ENCODE measurements at places on chromosomes 2 and 18.

DNA sequence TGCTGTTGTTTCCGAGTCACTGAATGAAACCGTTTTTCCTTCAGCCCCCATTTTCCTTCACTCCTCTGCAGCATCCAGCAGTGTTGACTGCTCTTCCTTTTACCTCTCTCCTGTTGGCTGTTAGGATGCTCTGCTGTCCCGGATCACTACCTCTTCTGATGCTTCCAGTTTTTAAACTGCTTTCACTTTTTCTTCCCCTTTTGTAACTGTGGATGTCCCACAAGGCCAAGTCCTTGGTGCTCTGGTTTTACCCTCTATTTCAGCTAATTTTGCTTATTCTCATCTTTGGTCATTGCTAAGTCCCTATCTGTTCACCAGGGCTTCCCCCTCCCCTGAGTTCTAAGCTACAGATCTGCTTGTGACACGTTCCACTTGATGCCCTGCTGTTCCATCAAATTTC lies 39.4 kb upstream of the MAP4K3 start:
- DNase-seq: no peak

- DNase-seq: no peak
Measured at GRCh38 chr18:50097702-50098101, 97.2 kb downstream of the MYO5B start.

- peak; percentile 10 for DNase-seq
Measured at GRCh38 chr2:154623819-154624218, 74.7 kb upstream of the KCNJ3 start.

DNA sequence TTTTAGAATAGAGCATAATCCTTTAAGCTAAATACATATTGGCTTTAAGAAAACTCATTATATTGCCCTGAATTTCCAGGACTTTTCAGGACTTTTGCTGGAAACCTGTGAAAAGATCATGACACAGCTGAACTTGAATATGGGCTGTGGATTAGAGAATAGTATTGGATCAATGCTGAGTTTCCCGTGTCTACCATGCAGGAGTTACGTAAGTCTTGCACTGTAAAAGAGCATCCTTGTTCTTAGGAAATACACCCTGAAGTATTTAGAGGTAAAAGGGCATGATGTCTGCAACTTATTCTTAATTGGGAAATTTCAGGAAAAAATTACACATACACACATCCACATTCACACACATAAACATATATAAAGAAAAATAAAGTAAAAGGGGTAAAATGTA lies 82.1 kb downstream of the ZFP36L2 start:
- no peak for DNase-seq

DNA sequence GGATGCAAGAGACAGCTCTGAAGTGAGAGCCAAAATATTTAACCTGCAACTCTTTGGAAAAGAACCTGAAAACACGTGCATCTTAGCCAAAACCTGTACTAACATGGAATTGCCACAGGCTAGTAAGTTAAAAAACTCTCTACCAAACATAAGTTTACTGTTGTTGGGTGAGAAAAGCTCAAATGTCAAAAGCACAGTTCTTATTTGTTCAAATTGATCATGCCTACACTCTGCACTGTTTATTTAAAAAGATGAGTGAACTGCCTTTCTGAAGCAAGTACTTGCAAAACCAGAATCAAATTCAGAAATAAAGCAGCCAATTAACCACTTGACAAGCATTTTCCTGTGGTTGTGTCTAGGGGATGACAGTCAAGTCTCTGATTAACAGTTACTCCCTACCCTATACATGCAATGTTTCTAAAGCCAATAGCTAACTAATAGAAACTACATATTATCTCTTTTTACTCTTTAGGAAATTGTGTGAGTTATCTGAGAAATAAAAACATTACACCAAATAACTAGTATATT lies 5.6 kb downstream of the IKZF2 start:
- DNase-seq: peak; percentile 53

- no peak for DNase-seq
Measured at GRCh38 chr2:121386707-121387106, 101.7 kb upstream of the TFCP2L1 start.

DNA sequence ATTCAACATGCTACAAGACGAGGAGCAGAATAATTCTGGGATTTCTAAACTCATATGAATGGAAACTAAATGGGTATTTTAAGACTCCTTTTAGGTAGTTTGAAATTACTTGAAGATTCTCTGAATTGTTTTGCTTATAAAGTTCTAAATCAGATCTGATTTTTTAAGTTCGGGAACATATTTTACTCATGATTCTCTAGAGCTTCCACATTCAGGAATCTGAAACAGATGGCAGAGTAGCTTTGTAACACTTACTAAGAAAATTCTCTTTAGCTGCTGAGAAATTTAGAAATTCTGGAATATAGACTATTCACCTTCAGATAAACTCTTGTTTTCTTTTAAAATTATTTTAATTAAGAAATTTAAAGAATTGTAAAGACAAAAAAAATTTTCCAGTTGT lies 13.7 kb downstream of the RBBP8 start:
- no peak for DNase-seq

GRCh38 chr2:172977270-172978062 lies 98.2 kb upstream of the MAP3K20 start:
- DNase-seq: no peak

- DNase-seq: no peak
Measured at GRCh38 chr2:100603948-100604633, 41.3 kb downstream of the PDCL3 start.

GRCh38 chr2:167336213-167336612 lies 447.9 kb downstream of the XIRP2 start:
- DNase-seq: peak; percentile 7

- no peak for DNase-seq
Measured at GRCh38 chr2:231295363-231295655, 96.9 kb downstream of the ARMC9 start.

DNA sequence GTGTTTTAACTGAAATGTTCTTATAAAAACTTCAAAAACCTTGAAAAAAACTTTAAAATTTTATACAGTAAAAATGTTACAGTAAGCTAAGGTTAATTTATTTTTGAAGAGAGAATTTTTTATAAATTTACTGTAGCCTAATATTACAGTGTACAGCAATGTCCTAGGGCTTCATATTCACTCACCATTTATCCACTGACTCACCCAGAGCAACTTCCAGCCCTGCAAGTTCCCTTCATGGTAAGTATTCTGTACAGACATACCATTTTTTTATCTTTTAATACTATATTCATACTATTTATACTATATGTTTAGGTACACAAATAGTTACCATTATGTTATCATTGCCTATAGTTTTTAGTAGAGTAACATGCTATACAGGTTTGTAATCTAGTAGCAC lies 396.7 kb upstream of the MMADHC start:
- DNase-seq: no peak

DNA sequence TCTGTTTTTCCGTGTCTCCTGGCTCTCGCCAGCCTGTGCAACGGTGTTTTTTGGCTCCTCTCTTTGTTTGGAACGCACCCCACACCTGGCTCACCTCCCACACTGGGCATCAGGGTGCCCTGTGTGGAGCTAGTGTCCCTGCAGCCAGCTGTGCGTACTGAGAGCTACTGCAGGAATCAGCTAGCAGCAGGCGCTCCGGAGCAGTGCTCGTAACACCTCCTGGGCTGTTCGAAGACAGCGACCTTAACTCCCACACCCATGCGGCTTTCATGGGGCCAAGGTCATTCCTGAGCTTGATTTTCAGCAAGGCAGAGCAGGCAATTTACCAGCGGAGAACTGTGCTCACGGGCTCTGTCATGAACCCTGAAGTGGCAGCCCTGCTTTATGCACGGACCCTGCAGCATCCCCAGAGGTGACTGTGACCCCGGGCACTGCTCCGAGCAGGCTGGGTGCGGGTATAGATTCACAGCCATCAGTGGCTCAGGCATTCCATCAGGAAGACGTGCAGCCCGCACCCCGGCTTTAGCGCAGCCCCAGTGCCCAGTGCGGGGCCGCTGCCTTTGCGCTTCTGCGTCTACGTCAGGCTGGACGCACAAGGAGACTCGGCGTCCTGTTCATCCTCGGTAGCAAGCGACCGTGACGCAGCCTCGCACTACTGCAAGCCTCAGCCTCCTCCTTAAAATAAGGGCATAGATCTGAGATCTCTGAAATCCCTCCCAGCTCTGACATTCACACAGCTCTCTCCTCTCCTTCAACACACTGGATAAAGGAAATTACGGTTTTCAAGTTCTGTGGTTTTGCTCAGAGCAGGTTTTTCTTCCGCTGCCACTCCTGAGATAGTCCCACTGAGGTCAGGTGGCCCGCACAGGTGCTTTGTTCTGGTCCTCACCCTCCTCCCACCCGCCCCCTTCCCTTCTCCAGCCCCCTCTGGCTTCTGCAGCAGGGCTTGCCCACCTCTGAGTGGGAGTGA lies 58.2 kb downstream of the ADI1 start:
- no peak for DNase-seq

GRCh38 chr2:158024288-158024898 lies 77.3 kb upstream of the UPP2 start:
- DNase-seq: peak; percentile 50

Data from NCI-H1417 (cell line).